ENCODE measurements at places on chromosomes 6 and 20.

GRCh38 chr20:18326990-18327389 is 38.7 kb downstream of the ZNF133 start:
- no peak for DNase-seq

GRCh38 chr6:144847916-144848315 is 562.8 kb downstream of the UTRN start:
- no peak for DNase-seq

- DNase-seq, result no peak
These were observed 193.3 kb downstream of the PHACTR1 start for GRCh38 chr6:12909833-12910232.

GRCh38 chr6:160039441-160039840 is 70.6 kb downstream of the IGF2R start:
- DNase-seq, result no peak

DNA sequence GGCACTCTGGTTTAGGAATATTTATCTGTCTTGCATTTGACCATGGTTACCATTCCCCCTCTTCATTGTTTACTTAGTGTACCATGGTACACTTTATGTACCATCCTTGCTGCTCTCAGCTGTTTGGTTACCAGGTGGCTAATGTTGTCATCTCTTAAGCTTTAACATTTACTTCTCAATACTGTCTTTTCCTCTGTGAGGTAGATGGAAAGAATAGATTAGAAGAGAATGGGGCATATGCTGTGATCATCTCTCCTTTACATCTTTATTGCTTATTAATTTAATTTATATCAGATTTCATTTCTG is 109.2 kb downstream of the NCOA3 start:
- no peak for DNase-seq

- DNase-seq, result no peak
These were observed 26.2 kb downstream of the NOL7 start for GRCh38 chr6:13641315-13641714.
